ENCODE measurements at places on chromosomes 7 and 10.

DNA sequence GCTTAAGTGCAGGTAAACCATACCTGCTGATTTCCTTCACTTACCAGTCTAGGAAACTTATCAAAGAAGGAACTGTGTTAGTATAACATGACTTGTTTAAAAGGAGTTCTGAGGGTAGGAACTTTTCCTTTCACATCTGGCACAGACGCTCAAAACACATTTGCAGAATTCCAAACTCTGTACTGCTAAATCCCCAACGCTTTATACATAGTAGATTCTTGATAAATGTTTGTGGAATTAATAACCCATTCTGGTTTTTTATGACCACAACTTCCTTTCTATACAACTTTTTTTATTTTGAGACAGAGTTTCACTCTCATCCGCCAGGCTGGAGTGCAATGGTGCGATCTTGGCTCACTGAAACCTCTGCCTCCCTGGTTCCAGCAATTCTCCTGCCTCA, 7.7 kb upstream of the TRUB1 start:
- no peak for DNase-seq

DNA sequence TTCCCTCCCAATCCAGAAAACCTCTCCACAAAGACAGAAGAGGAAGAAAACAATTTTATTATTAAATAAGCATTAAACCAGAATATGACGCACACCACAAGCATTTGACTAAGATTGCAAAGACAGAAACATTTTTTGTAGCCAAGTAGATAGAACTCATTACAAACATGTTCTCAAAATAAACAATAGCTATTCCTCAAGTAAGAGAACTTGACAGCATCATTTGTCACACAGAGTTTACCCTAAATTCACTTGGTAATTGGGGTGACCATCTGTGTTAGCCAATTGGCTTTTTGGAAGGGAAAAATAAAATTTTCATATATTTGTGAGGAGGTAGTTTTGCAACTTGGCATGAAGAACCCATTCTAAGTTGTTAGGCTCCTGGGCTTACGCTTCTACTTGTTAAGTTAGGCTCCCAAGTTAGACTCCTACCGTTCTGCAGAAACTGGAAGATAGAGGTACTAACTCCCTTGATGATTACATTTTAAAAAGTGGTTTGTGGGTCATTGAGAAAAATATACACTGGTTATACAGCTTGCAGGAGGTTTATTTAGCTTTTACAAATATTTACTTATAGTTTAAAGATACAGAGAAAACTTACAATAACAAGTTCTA, 618.6 kb upstream of the CNTNAP2 start:
- no peak for DNase-seq

DNA sequence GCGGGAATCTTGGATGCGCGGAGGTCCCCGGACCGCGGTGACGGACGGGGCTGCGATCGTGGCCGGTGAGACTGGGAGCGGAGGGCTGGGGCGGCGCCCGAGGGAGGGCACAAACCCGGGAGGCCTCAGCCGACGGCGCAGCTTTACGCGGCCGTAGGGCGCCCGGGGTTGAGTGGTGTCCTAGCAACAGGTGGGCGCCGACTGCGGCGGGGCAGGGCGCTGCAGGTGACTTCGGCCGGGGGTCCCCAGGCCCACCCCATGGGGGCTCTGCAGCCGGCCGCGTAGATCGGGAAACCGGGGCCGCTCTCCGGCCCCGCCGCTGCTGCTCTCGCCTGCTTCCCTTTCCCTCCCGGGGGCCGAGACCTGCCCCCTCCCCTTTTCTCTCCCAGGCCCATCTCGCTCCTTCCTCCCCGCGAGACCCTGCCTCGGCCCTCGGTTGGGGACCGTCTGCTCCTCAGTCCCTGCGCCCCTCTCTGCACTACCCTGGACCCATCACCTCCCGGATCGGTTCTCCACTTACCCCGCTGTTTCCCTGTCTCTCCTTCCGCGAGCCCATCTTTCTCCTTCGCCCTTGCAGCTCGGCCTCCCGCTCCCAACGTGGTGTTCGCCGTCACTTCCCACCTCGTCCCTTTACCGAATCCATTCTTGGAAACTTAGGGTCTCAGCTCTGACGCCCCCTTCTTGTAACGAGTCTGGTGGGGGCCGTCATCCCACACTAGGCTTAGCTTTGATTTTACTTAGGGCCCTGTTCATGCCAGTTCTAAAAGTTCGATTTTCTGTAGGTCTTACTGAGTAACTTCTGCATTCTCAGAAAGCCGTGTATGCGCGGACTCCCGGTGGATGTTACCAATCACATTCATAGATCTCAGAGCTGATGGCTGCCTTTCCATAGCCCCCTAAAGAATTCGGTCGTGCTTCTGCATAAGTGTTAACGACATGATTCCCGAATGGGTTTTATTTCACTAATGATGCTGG, 18.5 kb upstream of the ACBD5 start:
- DNase-seq: no peak

- DNase-seq: peak; percentile 85
Measured at GRCh38 chr10:110226926-110227641, 19.7 kb downstream of the MXI1 start.

GRCh38 chr10:30647089-30647488, 17.5 kb upstream of the LYZL2 start:
- no peak for DNase-seq

DNA sequence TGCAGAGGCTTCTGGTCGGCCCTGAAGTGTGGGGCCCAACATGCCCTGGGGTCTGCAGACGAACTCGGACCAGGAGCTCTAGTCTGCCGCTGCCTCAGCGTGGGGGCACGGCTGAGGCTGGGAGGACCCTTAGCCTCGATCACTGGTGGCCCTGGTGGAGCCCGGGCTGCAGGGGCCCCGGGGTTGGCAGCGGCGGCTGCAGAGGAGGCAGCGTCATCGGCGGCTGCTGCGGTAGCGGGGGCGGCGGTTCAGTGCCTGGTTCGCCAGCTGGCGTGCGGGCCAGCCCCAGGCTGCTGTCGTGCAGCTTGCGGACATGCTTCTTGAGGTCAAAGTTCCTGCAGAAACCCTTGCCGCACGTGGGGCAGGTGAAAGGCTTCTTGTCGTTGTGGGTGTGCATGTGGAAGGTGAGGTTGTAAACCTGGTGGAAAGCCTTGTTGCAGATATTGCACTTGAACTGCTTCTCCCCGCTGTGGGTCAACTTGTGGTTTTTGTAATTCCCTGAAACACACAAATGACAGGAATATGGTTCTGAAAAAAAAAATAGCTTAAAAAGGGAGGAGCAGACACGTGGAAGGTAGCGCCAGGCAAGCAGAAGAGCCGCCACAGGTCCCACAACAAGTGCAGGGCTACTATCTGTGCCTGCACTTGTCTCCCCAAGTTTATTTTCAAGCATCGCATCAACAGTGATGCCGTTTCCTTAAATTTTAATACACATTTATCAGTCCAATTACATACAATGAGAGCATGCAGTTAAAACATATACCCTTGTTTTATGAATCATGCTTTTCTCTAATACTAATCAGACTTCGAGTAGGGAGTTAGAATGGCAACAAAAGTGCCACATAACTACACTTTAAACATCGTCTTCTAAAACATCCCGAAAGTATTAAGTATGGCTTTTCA, 2.4 kb downstream of the FEZF1 start:
- DNase-seq: no peak

- DNase-seq: no peak
Measured at GRCh38 chr7:151729521-151729921, 147.4 kb downstream of the PRKAG2 start.

GRCh38 chr10:32386623-32387260, 39.8 kb upstream of the EPC1 start:
- DNase-seq: no peak

DNA sequence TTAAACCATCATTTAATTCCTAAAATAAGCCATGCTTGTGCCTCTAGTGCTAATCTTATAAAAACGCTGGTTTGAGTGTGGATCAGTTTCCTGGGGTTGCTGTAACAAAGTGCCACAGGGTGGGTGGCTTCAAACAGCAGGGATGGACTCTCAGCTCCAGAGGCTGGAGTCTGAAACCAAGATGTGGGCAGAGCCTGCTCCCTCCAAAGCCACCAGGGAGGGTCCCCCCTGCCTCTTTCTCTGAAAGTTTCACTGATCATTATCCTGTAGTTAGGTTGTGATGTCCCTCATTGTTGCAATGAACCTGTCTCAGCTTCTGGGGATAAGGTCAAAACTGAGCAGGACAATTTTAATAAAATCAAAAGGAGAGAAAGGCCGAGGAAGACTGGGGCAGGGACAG, 251.9 kb upstream of the TCERG1L start:
- no peak for DNase-seq

- no peak for DNase-seq
Measured at GRCh38 chr7:151839451-151839921, 37.4 kb downstream of the PRKAG2 start.

GRCh38 chr10:31025142-31025541, 6.5 kb downstream of the ZNF438 start:
- no peak for DNase-seq

DNA sequence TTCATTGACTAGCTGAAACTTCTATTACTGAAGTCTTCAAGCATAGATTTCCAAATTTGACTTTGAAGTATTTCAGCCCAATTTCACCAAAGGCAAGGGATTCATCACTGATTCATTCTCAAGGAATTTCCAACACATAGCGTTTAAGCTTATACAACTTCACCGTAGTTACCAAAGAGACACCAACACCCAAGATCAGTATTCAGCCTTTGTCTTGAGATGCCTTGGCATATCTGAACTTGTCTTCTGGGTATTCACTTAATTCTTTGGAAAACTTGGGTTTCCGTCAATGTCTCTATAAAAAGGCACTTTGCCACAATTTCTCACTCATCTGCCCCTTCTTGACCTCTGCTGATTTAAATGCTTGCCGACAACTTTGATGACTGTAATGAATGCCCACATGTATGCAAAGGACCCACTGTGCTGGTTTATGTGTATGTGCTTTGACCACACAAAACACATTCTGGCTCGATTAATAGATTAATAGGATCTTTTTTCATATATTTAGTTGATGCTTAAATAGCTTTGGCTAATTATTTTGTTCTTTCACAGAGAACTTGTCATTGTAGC, 49.6 kb downstream of the TES start:
- peak; percentile 31 for DNase-seq

Measured in amniotic stem cell (primary cell).